ENCODE measurements at places on chromosomes 5 and 9. TPM values are rescaled to one million over a fixed set of nuclear protein-coding genes. Genes with fewer than 3 reads are reported as not detected.

CENPK gene
- 2.8 TPM for total RNA-seq

MYO10 gene
- 55.9 TPM for total RNA-seq

DNA sequence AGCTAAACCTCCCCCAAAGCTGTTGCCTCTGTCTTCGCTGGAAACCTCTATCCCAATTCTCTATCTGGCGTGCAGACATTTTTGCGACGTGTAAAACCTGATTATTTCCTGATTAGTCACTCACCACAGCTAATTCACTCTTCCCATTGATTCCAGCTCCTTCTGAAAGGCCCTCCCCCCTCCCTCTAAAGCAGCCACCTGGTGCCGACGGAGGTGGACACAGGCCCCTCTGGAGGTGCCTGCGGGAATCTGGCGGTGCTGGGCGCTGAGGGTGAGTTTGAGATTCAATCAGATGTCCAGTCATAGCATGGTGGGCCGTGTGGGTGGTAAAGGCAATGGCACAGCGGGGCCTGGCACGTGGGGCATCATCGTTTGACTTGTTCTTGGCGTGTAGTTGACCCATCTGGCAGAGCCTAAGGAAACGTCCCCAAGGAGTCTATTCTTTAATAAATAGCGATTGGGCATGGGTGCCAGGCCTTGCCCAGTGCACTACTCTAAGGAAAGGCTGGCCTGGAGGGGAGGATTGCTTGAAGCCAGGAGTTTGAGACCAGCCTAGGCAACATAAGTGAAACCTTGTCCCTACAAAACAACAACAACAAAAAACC is 271.1 kb upstream of the MVB12B start:
- H3K27ac ChIP-seq, result no peak overlapping the region
- DNase-seq, result no peak
- H3K27me3 ChIP-seq, result no peaks in the 10 kb centered on the region

DNA sequence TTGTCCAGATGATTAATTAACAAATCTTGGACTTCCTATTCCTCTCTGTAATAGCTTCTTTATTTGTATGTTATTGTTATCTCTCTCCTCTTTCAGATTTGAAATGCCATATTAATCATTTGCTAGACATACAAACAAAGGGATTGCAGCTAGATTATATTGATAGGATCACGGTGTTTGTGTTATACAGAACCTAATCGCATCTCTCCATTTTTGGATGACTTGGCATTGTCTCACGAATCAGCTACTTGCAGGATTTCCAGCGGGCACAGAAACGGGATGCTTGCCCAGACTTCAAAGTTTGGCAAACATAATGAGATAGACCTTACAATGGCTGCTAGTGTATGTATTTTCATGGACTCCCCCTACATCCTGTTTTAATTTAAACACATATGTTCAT is 368.1 kb downstream of the TLE4 start:
- no peaks in the 10 kb centered on the region for H3K27me3 ChIP-seq
- H3K27ac ChIP-seq, result no peak overlapping the region
- no peak for DNase-seq
- H3K4me1 ChIP-seq, result no peaks in the 10 kb centered on the region
- no peaks in the 10 kb centered on the region for H3K36me3 ChIP-seq

DNA sequence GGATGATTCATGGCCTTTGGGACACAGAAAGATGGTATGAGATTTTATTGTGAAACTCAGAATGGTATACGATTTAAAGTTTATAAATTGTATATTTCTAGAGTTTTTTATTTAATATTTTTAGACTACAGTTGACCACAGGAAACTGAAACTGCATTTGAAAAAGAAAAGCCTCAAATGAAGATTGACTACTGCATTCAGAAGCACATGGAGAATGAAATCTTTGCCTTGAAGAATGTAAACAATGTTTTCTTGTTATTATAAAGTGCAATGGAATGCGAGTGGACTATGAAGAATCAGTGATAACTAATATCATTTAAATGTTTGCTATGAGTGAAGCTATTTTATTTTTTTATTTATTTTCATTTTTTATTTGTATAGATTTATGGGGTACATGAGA is 169.1 kb upstream of the CDH18 start:
- H3K4me3 ChIP-seq, result no peak overlapping the region
- DNase-seq, result no peak
- H3K36me3 ChIP-seq, result no peaks in the 10 kb centered on the region
- H3K27me3 ChIP-seq, result no peaks in the 10 kb centered on the region
- H3K4me1 ChIP-seq, result no peaks in the 10 kb centered on the region
- no peak overlapping the region for H3K27ac ChIP-seq

DNA sequence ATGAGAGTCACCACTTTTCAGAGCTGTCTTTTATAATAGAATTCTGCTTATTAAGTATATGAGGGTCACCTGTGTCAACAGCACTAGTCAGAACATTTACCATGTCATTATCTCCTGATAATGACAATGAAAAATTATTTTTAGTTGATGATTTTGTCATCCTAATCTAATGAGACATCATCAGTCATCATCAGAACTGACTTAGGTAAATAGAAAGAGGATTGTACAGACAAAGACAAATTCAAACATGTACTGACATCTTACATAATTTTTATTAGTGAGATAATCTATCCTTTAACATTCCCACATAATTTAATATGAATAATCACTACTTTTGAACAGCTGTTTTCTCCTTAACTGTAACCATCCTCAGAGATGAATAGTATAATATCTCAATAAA is 22.6 kb downstream of the CDH9 start:
- DNase-seq, result no peak
- H3K4me1 ChIP-seq, result no peaks in the 10 kb centered on the region
- no peak overlapping the region for H3K27ac ChIP-seq
- no peaks in the 10 kb centered on the region for H3K27me3 ChIP-seq
- H3K36me3 ChIP-seq, result no peaks in the 10 kb centered on the region

DNA sequence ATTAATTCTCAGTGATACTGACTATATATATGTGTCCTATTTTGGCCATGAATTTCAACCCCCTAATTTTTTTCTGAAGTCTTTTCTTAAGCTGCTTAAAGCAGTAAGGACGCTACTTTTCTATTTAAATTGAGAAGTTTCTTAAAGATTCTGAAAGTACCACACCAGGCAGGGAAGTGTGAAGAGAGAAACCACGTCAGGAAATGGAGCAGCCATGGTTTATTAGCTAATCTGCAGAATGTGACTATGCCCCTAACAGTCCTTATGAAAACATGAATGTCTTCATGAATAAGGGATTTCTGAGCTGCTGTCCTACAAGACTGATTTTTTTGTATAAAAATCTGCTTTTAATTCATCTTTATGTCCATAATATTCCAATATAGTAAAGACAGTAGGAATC is 1724.3 kb upstream of the C9orf72 start:
- H3K27me3 ChIP-seq, result no peaks in the 10 kb centered on the region
- H3K4me3 ChIP-seq, result no peak overlapping the region
- DNase-seq, result no peak
- no peak overlapping the region for H3K27ac ChIP-seq
- H3K4me1 ChIP-seq, result no peaks in the 10 kb centered on the region

DNA sequence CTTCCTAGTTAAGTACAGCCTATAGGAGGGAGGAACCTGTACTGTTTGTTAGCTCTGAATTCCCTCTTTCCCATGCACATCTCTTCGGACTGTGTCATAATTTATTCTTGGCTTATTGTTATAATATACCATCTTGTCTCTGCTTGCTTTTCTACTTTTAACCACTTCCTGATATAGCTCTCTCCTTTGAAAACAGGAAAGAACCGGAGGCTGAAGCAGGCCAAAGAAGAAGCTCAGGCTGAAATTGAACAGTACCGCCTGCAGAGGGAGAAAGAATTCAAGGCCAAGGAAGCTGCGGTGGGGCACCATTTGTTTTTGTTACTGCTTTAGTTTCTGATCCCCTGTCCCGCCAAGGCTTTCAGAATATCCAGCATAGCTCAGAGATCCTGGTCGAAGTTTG is 4.8 kb downstream of the ATP6V1G1 start:
- H3K27ac ChIP-seq, result peak overlapping the region; percentile 39
- H3K27me3 ChIP-seq, result no peaks in the 10 kb centered on the region
- H3K36me3 ChIP-seq, result no peaks in the 10 kb centered on the region
- no peak for DNase-seq
- no peak overlapping the region for H3K4me3 ChIP-seq

GRCh38 chr5:156481741-156482140 is 154.8 kb downstream of the SGCD start:
- DNase-seq, result no peak
- no peaks in the 10 kb centered on the region for H3K27me3 ChIP-seq
- no peak overlapping the region for H3K4me3 ChIP-seq
- no peak overlapping the region for H3K27ac ChIP-seq
- H3K4me1 ChIP-seq, result no peaks in the 10 kb centered on the region
- H3K36me3 ChIP-seq, result no peaks in the 10 kb centered on the region

GRCh38 chr9:89219637-89220036 is 41.0 kb upstream of the SHC3 start:
- H3K4me3 ChIP-seq, result no peak overlapping the region
- no peak for DNase-seq
- H3K27ac ChIP-seq, result no peak overlapping the region

DNA sequence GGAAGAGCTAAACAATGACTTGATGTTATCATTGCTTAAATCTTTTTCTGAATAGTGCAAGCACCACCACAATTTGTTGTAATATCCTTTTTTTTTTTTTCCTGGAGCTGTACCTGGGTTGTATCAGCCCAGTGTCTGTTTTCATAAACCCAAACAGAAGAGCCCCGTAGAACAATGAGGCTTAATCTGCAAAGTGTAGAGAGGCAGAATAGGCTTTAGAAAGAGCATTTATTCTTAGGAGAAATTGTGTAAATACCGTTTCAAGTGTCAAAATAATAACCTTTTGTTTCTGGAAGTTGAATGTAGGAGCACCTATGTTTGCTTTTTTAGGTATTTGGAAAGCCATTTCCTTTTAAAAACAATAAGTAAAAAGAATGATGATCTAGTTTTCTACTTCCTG is 26.4 kb downstream of the RGS7BP start:
- no peaks in the 10 kb centered on the region for H3K4me1 ChIP-seq
- no peak overlapping the region for H3K4me3 ChIP-seq
- H3K27me3 ChIP-seq, result no peaks in the 10 kb centered on the region
- DNase-seq, result no peak
- no peak overlapping the region for H3K27ac ChIP-seq

DNA sequence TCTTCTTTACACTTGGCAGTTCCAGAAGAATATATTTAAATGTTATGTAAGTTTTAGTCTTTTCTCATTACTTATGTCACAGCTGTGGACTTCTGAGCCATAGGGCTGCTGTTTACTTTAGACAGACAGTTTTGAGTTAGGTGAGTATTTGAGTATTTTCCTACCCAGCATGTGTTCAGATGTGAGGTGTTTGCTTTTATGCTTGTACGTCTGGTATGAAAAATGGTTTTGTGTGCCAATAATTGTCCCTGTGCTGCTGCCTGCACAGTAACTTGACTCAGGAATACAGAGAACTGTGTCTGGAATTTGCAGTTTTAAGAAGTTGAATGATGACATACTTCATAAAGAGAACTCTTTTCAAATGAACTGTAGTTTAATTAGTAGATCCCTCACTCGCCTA is 20.8 kb downstream of the MEGF10 start:
- H3K27me3 ChIP-seq, result no peaks in the 10 kb centered on the region
- no peaks in the 10 kb centered on the region for H3K36me3 ChIP-seq
- DNase-seq, result no peak
- no peak overlapping the region for H3K4me3 ChIP-seq
- no peak overlapping the region for H3K27ac ChIP-seq
- H3K4me1 ChIP-seq, result no peaks in the 10 kb centered on the region

DNA sequence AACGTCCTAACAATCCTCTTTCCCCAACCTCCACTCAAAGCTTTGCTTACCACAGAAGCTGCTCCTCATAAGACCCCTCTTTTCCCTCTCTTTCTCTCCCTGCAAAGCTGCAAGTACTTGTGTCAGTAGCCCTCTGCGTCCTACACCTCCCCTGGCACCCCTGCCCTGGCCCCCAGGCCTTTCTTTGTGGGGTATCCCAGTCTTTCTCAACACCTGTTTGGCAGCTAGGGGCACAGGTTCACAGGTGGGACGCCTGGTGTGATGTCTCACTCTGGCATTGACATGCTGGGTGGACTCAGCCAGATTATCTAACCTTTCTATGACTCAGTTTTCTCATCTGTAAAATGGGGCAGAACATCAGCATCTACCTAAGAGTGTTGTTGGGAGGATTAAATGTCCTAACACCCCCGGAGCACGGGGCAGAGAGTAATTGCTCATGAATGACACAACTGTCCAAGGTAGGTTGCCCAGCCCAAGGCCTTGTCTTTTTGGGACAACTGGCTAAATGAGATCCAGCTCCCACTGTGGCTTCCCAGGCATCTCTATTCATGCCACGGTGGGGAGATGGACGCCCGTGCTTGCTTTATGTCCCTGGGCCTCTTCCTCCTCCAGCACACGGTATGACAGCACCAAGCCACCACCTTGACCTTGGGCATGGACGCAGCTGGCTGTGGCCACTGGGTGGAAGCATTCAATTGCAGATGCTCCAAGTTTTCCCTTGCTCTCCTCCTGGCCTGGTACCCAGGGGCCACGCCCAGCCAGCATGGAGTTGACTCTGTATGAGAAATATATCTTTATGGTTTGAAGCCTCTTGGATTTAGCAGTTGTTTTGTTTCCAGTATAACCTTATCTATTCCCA is 190.4 kb downstream of the RGS3 start:
- DNase-seq, result no peak
- H3K27ac ChIP-seq, result no peak overlapping the region
- no peaks in the 10 kb centered on the region for H3K27me3 ChIP-seq
- H3K4me3 ChIP-seq, result no peak overlapping the region
- peaks cover 23% of the 10 kb centered on the region for H3K4me1 ChIP-seq

DNA sequence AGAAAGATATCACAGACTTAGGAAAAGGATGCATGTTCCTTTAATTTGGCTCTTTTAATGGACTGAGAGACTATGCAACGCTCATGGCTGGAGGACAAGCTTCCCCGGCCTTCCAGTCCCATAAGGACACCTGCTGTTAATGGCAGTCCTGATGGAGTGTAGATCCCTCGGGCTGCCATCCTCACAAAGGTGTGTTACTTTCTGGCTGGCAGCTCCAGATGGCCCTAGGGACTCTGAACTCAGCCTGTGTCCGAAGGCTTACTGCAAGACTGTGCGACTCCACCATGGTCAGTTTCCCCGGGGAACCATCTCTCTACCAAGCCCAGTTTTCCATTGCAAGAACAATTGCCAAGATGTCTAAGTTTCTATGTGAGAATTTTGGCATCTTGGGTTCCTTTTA is 25.5 kb upstream of the KCNIP1 start:
- no peak for DNase-seq
- no peak overlapping the region for H3K27ac ChIP-seq
- no peaks in the 10 kb centered on the region for H3K4me1 ChIP-seq
- H3K36me3 ChIP-seq, result no peaks in the 10 kb centered on the region
- no peak overlapping the region for H3K4me3 ChIP-seq
- no peaks in the 10 kb centered on the region for H3K27me3 ChIP-seq

Data from tibial nerve (tissue), 4 donors.